AG08395 (cell line): ENCODE measurements at places on chromosomes 1 and 21.

GRCh38 chr21:34730756-34731445 is 62.1 kb downstream of the CLIC6 start:
- DNase-seq, result no peak

- no peak for DNase-seq
Measured at GRCh38 chr1:111199881-111200801, at the start of gene DENND2D. DENND2D (minus strand) TSS chr1:111200646; CDS start chr1:111200459, 187 bp downstream.

GRCh38 chr1:234820597-234820996 is 210.6 kb upstream of the IRF2BP2 start:
- no peak for DNase-seq

- peak; percentile 24 for DNase-seq
Measured at GRCh38 chr1:157137408-157138219, 581 bp downstream of the ETV3 start.

DNA sequence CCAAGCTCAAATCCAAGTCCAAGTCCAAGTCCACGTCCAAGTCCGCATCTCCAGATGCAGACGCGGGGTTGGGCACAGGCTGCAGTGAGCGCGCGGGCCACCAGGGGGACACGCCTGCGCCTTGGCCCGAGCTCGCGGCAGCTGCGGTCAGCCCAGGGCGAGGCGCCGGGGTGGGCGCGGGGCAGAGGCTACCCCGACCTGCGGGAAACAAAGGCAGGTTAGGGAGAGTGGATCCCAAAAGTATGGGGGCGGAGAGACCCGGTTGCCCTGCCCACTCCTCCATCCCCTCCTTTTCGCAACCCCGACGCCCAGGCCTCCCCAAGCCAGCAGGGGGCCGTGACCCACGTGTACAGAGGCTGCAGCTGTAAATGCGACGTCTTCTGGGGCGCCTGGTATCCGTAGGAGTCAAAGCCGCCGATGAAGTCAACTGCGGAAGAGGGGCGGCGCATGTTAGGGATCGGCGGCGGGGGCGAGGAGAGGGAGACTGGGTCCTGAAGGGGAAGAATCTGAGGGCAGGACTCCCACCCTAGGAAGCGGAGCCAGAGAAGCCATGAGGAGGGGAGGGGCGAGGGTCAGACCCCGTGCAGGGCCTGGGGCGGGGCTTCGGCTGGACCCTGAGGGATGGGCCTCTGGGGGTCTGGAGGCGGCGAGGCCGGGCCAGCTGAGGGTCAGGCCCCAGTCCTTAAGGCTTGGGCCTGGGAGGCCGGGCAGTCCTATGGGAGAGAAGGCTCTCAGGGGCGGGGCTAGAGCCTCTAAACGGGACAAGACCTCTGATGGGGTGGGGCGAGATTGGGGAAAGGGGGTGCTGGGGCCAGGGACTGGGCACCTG is 58.0 kb downstream of the NKAIN1 start:
- DNase-seq, result peak; percentile 65

GRCh38 chr1:199954699-199955098 is 72.8 kb upstream of the NR5A2 start:
- peak; percentile 11 for DNase-seq

- no peak for DNase-seq
Measured at GRCh38 chr1:187456446-187456845, 627.7 kb downstream of the PLA2G4A start.

- DNase-seq, result no peak
Measured at GRCh38 chr21:17725339-17725738, 93.8 kb downstream of the C21orf91 start.

GRCh38 chr1:155938220-155938627 is 3.2 kb upstream of the RXFP4 start:
- peak; percentile 69 for DNase-seq

DNA sequence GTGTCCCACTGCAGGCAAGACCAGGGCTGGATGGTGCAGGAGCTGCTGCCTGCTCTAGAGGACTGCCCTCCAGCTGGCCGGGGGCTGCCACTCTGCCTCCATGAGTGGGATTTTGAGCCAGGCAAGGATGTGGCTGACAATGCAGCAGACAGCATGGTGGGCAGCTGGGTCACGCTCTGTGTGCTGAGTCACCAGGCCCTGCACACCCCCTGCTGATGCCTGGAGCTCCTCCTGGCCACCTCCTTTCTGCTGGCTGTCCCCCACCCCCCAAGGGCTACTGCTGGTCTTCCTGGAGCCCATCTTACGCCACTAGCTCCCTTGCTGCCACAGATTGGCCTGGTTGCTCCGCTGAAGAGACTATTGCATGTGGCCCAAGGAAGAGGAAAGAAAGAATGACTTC is 3.9 kb upstream of the ZSCAN20 start:
- DNase-seq, result no peak

DNA sequence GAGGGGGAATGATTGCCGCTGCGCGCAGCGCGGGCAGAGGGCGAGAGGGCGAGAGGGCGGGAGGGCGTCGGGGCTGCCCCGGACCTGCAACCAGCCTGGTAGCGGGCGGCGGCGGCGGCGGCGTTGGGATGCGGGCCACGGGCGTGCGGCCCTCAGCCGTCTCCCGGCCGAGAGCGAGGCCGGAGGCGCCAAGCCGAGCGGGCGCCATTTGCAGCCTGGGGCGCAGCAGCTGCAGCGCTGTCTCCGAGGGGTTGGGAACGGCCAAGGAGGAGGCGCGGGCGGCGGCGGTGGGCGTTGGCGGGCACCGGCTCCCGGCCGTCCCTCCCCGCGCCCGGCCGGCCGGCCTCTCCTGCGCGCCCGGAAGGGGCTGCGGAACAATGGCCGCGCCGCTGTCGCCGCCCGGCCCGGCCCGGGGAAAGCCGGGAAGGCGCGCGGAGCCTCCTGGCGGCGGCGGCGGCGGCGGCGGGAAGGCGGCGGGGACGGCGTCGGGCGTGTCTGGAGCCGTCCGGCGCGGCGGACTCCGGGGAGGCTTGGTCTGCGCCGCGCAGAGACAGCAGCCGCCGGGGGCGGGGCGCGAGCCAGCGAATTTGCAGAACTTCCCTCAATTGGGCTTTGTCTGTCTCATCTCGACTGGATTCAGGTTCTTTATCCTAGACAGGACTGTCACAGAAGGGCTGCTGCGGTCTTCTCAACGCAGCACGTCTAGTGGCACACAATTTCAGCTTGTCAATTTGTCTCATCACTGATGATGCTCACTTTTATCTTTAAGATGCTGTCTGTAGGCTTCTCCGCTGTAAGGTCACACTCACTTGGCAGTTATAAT is 35.7 kb downstream of the ZBTB8B start:
- DNase-seq, result peak; percentile 85

- DNase-seq, result no peak
Measured at GRCh38 chr1:14083277-14083676, 383.3 kb downstream of the PRDM2 start.

GRCh38 chr21:41064334-41064791 is 103.6 kb upstream of the BACE2 start:
- peak; percentile 42 for DNase-seq

DNA sequence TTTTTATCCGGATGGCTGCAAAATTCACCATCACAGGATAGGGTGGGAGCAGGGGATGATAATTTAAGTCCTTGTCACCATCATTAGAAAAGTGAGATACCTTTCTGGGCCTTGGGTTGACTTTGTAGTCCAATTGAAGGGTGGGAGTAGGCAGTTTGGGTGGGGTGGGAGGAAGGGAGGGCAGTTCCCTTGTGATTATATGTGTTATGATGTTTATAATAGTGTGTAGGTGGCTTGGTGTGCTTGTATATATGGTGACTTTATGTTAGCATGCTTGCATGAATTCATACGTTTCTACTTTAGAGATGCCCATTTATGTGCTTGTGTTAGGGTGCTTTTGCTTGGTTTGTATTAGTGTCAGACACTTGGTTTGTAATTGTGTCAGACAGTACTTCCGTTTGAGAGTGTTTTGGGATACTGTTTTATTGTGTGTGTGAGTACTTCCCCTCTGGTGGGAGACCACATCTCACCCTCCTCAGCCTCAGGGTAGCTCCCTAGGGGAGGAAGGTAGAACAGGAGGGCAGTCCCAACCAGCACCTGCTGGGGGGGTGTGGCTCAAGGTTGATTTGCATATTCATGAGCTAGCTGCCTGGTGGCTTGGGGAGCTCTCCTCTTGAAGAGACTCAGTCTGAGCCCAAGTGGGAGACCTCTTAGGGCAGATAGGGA is 6.3 kb upstream of the POU3F1 start:
- no peak for DNase-seq

DNA sequence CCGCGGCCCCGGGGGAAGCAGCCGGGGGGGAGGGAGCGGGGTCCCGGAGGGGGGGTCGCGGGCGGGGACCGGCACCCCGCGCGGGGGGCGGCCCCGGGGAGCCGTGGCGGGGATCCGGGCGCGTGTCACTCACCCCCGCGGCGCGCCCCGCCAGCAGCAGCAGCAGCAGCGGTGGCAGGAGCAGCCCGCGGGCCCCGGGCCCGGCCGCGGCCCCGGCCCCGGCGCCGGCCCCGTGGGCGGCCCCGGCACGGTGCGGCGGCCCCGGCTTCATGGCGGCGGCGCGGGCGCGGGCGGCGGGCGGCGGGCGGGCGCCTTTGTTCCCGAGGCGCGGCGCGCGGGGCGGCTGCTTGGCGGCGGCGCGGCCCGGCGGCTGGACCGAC is 252 bp downstream of the SDC3 start:
- no peak for DNase-seq

DNA sequence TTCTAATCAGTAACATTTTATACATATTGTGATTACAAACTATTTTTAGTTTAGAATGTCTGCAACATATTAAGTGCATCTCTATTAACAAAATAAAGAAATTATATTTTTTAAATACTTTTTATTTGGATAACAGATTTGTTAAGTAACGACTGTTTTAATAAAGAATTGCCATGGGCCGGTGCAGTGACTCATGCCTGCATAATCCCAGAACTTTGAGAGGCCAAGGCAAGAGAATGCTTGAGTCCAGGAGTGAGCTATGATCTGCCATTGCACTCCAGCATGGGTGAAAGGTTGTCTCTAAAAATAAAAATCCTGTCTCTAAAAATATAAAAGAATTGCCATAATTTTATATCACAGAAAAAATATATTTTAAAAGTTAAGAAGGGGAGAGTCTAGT is 4.1 kb downstream of the LRRIQ3 start:
- DNase-seq, result peak; percentile 4

- DNase-seq, result no peak
Measured at GRCh38 chr1:152953761-152954160, 6.8 kb downstream of the SPRR5 start.

GRCh38 chr1:234716908-234717375 is 107.0 kb upstream of the IRF2BP2 start:
- DNase-seq, result peak; percentile 18

DNA sequence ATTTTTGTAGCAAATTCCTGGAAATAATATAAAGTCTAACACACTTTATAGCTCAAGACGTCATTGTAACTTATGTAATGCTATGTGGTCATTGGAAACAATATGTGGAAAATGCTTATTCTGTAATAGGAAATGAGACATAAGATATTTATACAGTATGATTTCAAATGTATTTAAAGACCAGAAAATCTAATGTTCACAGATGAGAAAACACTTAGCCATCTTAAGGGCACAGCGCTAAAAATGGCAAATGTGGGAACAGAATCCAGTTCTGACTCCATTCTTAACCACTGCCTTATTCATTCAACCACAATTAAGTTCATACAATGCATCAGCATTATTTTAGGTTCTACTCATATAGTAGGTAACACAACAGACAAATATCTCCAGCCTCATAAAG is 12.5 kb downstream of the CSDE1 start:
- DNase-seq, result no peak

DNA sequence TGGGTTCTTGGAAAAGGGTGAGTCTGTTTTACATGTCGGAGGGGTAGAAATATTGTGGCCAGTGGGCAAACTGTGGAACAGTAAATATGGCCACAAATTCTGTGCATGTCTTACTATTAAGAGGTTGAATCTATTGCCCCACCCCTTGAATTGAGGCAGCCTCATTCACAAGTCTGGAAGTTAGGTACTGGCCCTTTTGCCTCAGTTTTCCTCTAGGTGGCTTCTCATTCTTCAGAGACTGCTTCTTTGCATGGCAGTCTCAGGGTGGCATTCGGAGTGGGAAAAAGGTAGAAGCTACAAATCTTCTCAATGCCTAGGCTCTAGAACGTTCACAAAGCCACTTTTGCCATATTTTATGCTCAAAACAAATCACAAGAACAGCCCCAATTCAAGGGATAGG is 57.2 kb downstream of the SLC9C2 start:
- DNase-seq, result no peak

- peak; percentile 47 for DNase-seq
Measured at GRCh38 chr1:41454406-41454805, 30.1 kb downstream of the EDN2 start.

GRCh38 chr21:39066829-39067780 is 116.1 kb downstream of the PSMG1 start:
- DNase-seq, result no peak

- DNase-seq, result no peak
Measured at GRCh38 chr1:224569276-224569675, 46.8 kb upstream of the CNIH3 start.

DNA sequence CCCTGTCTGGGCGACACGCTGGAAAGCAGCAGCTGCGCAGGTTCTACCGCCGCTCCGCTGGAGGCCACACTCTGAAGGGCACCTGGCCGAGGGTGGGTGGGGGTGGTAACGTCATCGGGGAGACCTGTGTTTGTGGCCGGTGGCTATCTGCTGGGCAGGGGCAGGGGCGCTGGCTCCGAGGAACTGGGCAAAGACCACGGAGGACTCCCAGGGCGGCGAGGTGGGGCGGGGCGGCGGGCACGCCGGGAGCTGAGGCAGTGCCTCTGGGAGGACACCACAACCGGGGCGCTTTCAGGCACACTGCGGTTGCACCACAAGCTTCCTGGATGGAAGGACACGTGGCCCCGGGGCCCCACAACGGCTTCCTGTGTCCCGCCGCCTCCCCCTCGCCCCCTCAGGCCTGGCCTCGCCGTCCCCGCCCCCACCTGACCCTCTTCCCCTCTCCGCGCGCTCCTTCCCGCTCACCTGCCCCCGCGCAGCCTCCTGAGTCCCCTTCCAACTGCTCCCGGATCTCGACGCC is 3.3 kb upstream of the DENND2D start:
- DNase-seq, result peak; percentile 50

GRCh38 chr1:2820731-2821372 is 19.4 kb upstream of the TTC34 start:
- DNase-seq, result no peak

GRCh38 chr21:35216996-35217395 is 167.9 kb upstream of the RUNX1 start:
- no peak for DNase-seq

DNA sequence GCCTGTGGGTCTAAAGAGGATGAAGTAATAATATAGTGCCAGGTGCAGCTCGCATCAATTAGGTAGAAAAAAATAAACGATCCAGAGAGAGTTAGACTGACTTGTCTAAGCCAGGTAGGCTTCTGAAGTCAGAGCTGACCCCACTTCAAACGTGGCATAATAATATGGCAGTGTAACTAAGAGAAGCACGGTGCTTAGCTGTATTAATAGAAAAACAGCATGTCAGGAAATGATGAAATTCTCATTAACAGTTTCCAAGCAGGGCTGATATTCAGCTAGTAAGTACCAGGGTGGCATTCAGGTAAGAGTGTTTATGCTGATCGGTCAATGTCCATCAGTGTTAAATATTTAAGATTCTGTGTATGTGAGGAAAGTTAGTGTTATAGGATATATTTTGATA is 145.8 kb upstream of the SAMSN1 start:
- DNase-seq, result no peak

- no peak for DNase-seq
Measured at GRCh38 chr1:205321959-205322283, 376 bp upstream of the NUAK2 start.

- no peak for DNase-seq
Measured at GRCh38 chr1:156128654-156129597, 14.4 kb downstream of the LMNA start.

GRCh38 chr1:240985081-240985480 is 371.9 kb downstream of the RGS7 start:
- no peak for DNase-seq
